Vagina (tissue), 2 donors: ENCODE measurements at places on chromosomes 4 and X.

DNA sequence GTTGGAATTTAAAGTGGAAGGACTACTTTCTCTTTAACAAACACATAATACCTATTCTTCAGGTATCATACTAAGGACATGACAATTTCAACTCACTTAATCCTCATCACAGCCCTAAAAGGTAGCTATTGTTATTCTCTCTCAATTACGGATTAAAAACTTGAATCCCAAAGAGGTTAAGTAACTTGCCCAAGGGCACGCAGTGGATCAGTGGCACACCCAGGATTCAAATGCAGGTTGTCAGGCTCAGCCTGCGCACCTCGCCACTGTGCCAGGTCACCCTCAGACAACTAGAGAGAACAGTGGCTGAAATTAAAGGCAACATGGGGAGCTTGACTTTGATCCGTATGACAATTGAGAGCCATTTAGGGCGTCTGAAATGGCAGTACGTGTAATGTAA, 67.6 kb downstream of the MFAP3L start:
- DNase-seq: no peak

DNA sequence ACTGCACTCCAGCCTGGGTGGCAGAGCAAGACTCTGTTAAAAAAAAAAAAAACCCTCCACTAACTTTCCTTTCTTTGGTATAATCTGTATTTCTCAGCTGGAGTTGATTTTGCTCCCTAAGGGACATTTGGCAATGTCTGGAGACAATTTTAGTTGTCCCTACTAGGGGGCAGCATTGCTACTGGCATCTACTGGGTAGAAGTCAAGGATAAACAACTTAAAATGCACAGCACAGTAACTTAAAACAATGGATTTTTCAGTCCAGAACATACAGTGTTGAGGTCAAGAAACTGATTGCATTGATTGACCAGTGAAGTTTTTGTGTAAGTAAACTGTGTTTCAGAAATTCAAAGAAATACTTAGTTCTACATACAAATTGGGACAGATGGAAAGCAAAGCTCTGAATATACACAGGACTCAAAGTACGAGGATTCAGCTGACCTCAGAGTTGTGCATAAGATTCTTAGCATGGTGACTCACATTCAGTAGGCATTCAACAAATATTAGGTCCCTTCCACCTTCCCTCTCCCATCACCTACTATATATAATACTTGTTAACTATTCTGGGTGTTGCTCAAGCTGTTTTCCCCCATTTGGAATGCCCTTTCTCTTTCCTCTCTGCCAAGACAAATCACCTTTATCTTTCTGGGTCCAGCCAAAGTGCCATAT, 8.8 kb downstream of the DDX53 start:
- DNase-seq: no peak

DNA sequence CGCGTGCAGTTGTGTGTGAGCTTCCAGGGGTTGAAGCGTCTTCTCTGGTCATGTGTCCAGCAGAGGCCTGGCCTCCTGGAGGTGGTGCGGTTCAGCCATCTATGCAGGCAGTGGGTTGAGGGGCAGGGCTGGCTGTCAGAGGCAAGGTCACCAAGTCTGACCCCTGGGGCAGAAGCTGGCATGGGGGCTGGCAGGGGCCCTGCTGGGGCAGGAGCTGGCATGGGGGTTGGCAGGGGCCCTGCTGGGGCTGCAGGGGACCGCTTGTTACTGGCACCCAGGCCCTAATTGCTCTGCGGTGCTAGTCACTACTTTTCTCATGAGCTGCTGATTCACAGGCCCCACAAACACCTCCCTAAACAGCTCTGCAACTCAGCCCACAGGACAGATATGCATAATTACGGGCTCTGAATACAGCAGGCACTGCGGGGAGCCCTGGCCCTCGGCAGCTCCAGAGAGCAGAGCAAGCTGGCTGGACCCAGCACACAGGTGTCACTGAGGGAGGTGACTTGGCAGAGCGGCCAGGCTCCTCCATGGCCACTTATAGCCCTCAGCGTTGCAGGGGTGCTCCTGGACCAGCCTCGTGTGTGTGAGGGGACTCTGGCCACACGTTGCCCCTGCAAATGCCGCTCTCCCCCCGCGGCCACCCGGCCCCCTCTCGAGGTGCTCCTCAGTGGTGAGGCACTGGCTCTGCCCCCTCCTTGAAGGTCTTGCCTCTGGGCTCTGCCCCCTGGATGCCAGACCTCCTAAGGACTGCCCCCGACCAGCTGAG, 32.7 kb downstream of the CPLX1 start:
- no peak for DNase-seq

DNA sequence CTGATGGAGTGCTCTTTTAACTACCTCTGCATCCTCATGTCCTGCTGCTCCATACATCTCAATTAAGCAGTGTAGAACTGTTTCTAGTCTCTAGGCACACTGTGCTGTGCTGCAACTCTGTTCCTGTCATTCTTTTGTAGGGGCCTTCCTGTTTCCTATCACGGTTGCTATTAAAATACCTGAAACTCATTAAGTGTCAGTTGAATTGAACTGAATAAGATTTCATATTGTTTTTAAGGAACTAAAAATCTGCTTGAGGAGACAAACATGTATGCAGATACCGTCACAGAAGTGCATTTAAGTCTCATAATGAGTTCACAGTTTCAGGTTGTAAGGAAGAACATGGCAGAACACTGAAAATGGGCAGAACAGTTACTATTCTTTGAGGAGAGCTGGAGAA, 170.1 kb downstream of the LARP7 start:
- no peak for DNase-seq

GRCh38 chrX:40091691-40092421, 5.9 kb downstream of the BCOR start:
- DNase-seq: no peak

- no peak for DNase-seq
These were observed 21.0 kb downstream of the RBM47 start for GRCh38 chr4:40608628-40609027.

DNA sequence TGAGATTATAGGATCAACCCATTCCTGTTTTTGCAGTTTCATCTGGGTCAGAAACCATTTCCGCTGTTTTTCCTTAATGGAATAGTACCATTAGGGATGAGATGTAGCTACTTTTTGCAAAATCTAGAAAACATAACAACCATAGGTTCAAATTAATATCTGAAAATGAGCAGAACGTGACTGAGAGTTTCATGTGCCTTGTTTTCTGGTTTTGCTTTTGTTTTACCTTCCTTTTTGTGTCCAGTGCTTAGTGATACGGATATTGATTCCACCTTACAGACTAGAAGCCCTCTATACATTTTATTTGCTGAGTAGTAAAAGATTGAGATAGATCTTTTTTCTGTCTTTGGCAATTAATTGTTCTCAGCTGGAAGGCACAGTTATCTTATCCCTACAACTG, 46.5 kb downstream of the SNX25 start:
- DNase-seq: no peak

DNA sequence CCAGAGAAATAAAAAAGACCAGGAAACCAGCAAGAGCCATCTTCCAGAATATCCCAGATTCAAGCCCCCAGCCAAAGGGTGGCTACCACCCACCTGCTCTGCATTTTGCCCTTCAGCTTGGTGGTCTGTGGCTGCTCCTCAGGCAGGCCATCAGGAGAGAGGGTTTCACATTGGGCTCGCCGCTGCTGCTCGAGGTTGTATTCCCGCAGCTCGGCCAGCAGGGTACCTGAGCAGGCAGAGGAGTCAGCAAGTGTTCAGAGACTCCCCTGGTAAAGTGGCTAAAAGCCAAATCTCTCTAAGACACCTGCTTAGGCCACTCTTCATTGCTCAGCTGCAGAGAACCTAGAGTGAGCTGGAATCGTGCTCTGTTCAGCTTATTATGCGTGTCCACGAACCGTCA, 110.8 kb upstream of the HSD17B10 start:
- DNase-seq: no peak

DNA sequence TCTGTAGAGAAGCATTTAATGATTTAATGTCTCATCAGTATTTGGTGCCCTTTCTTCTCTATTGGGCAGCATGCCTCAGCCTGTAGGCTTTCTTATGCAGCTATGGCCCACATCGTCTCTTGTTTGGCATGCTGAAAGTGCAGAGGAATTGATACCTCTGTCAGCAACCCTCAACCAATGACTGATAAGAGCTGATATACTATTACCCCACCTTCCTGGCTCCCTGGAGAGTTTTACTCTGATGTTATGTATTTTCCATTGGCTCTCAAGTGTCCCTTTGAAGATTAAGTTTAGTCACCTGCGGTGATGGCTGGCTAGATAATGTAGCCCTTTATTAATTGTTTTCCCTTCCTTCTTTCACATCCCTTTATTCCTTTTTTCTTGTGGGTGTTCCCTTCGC, 41.2 kb upstream of the PDHA2 start:
- DNase-seq: no peak

GRCh38 chr4:48670587-48670986, 109.5 kb downstream of the FRYL start:
- no peak for DNase-seq

DNA sequence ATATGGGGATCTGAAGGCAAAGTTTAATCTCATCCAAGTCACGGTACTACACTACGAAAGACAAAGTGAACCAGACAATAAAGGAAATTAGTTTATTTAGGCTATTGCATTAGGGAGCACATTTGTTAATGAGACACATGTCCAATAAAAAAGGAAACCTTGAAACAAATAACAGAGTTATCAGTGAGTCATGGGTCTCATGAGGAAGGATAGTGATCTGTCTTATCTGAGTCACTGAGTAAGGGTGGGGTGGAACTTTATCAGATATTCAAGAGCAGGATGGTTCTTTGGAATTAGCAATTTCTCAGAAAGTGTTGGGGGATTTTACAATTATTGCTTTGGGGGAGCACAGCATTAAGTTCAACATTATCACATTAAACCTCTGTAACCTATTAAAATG, 188.9 kb upstream of the IL1RAPL1 start:
- no peak for DNase-seq

- no peak for DNase-seq
These were observed 174.2 kb downstream of the BTC start for GRCh38 chr4:74619931-74620702.
